ENCODE measurements at places on chromosomes 1 and 21.

DNA sequence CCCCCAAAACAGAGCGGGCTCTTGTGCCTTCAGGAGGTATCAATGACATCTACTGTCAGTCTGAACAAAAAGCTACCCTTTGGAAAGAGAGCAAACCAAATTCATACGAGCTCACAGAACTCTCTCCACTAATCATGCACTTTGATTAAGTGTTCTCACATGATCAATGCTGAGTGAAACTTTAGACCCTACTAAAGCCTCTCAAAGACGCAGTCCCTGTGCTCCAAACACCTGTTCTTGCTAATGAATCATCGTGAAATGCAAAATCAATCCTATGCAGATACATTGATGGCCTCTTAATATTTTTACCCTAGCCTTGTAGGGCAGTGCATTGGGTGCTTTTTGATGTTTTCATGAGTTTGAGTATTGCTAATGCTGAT is 113.4 kb downstream of the ZBTB18 start:
- no peak for DNase-seq

DNA sequence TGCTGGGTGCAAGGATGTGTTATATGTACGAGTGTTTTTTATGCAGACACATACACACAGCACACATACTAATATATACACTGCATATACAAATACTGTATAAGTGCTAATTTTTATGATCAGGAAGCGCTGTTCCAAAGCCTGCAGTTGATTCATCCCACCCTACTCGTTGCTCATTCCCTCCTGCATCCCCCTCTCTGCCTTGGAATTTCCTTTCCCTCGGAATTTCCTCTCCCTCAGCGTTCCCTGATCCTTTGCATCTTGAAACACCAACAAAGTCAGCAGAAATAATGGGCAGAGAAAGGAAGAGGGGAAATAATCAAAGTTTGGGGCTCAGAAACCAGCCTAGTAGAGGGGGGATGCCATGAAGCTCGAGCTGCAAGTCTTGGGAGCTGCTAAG is 98.9 kb downstream of the CSMD2 start:
- DNase-seq = no peak

- DNase-seq = peak; percentile 36
Measured at GRCh38 chr21:24895885-24896734, 711.2 kb downstream of the MRPL39 start.

- DNase-seq = no peak
Measured at GRCh38 chr1:93034397-93034796, 44.7 kb upstream of the MTF2 start.

DNA sequence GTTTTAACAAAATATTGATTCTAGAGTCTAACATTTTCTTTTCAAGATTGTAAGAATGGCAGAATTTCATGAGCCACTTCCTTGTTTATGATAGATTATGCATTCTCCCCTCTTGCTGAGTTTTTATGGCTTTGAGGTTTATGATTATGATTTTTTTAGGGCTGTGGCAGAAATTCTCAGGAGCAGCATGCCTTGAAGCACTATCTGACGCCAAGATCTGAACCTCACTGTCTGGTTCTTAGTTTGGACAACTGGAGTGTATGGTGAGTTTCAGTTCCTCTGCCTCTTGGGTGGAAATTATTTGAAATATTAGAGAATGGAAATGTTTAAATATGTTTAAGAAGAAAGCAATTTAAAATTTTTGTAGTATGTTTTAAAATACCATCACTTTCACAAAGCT is 10.2 kb downstream of the USP16 start:
- DNase-seq = no peak

DNA sequence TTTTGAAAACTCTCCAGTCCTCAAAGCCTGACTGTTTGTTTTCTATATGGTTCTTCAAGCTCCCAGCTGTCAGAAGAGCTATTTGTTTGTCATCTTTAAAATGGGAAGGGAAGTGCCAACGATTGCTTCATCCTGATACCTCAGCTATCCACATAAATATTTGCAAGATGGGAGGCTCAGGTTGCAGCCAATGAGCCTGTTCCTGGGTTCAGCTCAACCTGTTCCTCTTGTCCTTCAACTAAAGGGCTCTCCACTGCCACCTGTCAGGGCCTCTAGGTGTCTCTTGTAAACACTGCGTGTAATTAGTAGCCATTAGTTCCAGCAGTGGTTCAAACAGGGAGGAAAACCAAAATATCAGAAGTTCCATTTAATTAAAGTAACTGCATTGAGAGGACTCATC is 445.1 kb downstream of the AJAP1 start:
- no peak for DNase-seq

DNA sequence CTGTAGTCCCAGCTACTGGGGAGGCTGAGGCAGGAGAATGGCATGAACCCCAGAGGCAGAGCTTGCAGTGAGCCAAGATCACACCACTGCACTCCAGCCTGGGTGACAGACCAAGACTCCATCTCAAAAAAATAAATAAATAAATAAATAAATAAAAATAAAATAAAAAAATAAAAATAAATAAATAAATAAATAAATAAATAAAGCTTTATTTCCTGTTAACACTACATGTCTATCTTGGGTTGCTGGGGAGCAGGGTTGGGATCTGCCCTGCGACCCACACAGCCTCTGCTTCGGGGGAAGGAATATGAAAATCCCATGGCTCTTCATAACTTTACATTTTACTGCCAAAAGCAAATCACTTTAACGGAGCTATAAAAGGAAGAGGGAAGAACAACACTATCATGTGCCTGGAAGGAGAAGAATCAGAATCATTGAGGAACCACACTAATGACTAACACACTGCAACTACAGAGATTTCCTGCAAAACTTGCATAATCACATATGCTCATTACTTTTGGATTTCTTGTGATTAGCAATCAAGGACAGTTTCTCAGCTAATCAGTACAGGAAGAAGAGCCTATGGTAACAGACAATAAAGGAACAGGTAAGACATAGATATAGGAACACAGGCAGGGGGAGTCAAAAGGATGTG is 72.8 kb upstream of the CD55 start:
- DNase-seq = no peak

DNA sequence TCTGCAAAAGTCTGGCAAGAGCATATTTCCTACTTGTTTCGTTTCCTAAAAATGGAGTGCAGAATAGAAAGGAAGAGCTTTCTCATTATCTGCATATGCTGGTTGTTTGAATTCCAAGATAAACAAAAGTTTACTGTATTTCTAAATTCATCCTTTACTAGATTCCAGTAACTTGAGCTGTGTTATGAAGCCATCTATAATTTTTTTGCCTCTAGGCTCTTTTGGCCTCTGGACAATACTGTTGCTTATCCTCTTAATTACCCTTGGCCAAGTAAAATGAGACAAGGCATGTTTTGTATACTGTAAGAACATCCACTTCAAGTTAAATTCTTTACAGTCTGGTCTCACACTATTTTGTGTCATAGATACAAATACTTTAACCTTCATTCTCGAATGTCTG is 45.6 kb upstream of the HFM1 start:
- DNase-seq = no peak

- DNase-seq = no peak
Measured at GRCh38 chr1:45621895-45622523, 1.8 kb downstream of the CCDC17 start.

GRCh38 chr1:95021805-95022643 is 50.7 kb downstream of the ALG14 start:
- no peak for DNase-seq

DNA sequence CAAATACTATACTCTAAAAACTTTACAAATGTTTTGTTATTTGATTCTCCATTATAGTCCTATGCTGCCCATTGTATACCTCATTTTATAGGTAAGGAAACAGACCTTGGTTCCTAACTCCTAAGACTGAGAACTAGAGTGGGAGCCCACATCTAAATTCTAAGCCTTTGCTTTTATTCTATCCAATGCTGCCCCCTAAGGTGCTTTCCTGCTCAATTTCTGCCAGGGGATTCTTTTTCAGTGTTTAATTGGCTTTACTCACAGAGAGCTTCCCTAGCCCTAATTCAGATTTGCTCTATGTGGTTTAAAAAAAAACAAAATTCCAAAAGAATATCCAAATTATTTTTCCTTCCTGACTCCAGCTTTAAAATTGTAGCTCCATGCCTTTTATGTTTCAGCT is 64.5 kb downstream of the KIF14 start:
- no peak for DNase-seq

DNA sequence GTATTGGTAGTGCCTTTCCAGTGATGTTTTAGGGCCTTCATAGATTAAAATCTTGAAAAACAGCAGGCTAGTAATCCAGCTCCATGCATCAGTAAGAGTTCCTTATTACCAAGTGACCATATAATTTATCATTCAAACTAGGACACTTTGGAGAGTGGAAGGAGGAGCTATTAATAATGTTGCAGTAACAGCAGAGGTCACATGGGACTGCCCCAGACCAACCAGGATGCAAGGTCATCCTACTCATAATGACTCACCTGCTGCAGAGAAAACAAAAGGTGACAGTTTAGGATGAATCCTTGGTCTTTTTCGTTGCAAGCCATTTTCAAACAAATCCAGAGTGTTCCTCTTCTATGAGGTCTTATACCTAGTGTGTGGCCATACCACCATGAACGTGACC is 187.4 kb downstream of the NUF2 start:
- DNase-seq = peak; percentile 64

- DNase-seq = no peak
Measured at GRCh38 chr1:181086091-181086490, 2.4 kb upstream of the IER5 start.

DNA sequence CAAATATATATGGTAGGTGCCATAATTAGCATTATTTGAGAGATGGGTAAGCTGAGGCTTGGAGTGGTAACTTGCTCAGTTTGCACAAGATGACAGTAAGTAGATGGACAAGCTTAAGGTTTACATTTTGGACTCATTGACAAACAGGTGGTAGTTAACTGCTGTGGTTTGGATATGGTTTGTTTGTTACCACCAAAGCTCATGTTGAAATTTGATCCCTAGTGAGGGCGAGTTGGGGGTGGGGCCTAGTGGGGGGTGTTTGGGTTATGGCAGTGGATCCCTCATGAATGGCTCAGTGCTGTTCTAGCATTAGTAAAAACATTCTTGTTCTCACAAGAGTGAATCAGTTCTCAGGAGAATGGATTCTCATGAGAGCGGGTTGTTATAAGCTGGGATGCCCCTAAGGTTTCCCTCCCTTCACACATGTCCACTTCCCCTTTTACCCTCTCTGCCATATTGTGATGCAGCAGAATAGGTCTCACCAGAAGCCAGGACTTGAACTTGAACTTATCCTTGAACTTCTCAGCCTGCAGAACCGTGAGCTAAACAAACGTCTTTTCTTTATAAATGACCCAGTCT is 6.6 kb upstream of the PRRX1 start:
- DNase-seq = no peak

Measured in RKO (cell line).